Left lung (tissue), 14 donors: ENCODE measurements at places on chromosomes 6 and 20. TPM values are rescaled to one million over a fixed set of nuclear protein-coding genes. Genes with fewer than 3 reads are reported as not detected.

CCR6 gene
- total RNA-seq: 0.71 TPM

MOG gene
- total RNA-seq: not detected

CGA gene
- total RNA-seq: not detected

PTCRA gene
- total RNA-seq: 2.1 TPM

ZBTB9 gene
- total RNA-seq: 9.8 TPM

SCUBE3 gene
- 2.2 TPM for total RNA-seq

DOK5 gene
- 2.6 TPM for total RNA-seq

NRSN1 gene
- total RNA-seq: not detected

ATXN1 gene
- total RNA-seq: 67.4 TPM

PLCB4 gene
- total RNA-seq: 6.2 TPM

PRL gene
- total RNA-seq: not detected

CST9 gene
- not detected for total RNA-seq

SPINT3 gene
- not detected for total RNA-seq

IBTK gene
- total RNA-seq: 34.9 TPM
